ENCODE measurements at places on chromosomes 7 and 10. TPM values are rescaled to one million over a fixed set of nuclear protein-coding genes. Genes with fewer than 3 reads are reported as not detected.

Gene LBX1
- total RNA-seq: not detected

Gene CLDN4
- 0.89 TPM for total RNA-seq

Gene ERVW-1
- total RNA-seq: not detected

Gene NEURL1
- total RNA-seq: 0.59 TPM

Gene UTF1
- not detected for total RNA-seq

Gene AFAP1L2
- 0.05 TPM for total RNA-seq

Gene EN2
- total RNA-seq: under 0.01 TPM

Gene LMTK2
- total RNA-seq: 8.3 TPM

Gene PDK4
- under 0.01 TPM for total RNA-seq

Gene NPFFR1
- total RNA-seq: not detected

Gene CPN1
- not detected for total RNA-seq

Gene DDC
- not detected for total RNA-seq

Gene WDR86
- 8.6 TPM for total RNA-seq

Gene HGF
- 83.4 TPM for total RNA-seq

Gene AMPH
- 1.4 TPM for total RNA-seq

Gene PAX4
- not detected for total RNA-seq

Gene VPS50
- 33.5 TPM for total RNA-seq

Gene PNLIPRP3
- total RNA-seq: not detected

Gene OR2A12
- total RNA-seq: not detected

Gene DGKI
- total RNA-seq: 15.5 TPM

Gene SUMF2
- total RNA-seq: 174 TPM

Gene TMEM196
- not detected for total RNA-seq

Gene KCND2
- total RNA-seq: 0.18 TPM

Gene ZNF775
- 5.9 TPM for total RNA-seq

Gene MUC3A
- not detected for total RNA-seq

Gene FAM107B
- total RNA-seq: 11.1 TPM

Gene TMEM139
- not detected for total RNA-seq

Gene FAM180A
- total RNA-seq: 7.2 TPM

Gene UROS
- total RNA-seq: 53.6 TPM

Gene SPDYE9
- total RNA-seq: not detected

Gene MNX1
- not detected for total RNA-seq

Gene OR2A1
- total RNA-seq: under 0.01 TPM

Gene PCDH15
- under 0.01 TPM for total RNA-seq

Gene PTER
- 8.9 TPM for total RNA-seq

Gene RAB19
- not detected for total RNA-seq

Gene PRKAR1B
- total RNA-seq: 14.0 TPM

Data from smooth muscle cell of the umbilical artery (primary cell).